Muscle of arm (tissue), 14 donors: ENCODE measurements at places on chromosomes 1 and 21. TPM values are rescaled to one million over a fixed set of nuclear protein-coding genes. Genes with fewer than 3 reads are reported as not detected.

GRCh38 chr21:19076031-19076430 is 672.4 kb upstream of the TMPRSS15 start:
- DNase-seq: no peak

GRCh38 chr21:42564561-42564971 is 50.9 kb downstream of the SLC37A1 start:
- DNase-seq: no peak

GRCh38 chr1:34353409-34353808 is 176.7 kb downstream of the C1orf94 start:
- DNase-seq: no peak

The CASZ1 gene
- polyA plus RNA-seq: 52.0 TPM

The EVA1C gene
- 3.3 TPM for polyA plus RNA-seq

The GBP3 gene
- 2.0 TPM for polyA plus RNA-seq

The NKAIN1 gene
- 1.9 TPM for polyA plus RNA-seq

DNA sequence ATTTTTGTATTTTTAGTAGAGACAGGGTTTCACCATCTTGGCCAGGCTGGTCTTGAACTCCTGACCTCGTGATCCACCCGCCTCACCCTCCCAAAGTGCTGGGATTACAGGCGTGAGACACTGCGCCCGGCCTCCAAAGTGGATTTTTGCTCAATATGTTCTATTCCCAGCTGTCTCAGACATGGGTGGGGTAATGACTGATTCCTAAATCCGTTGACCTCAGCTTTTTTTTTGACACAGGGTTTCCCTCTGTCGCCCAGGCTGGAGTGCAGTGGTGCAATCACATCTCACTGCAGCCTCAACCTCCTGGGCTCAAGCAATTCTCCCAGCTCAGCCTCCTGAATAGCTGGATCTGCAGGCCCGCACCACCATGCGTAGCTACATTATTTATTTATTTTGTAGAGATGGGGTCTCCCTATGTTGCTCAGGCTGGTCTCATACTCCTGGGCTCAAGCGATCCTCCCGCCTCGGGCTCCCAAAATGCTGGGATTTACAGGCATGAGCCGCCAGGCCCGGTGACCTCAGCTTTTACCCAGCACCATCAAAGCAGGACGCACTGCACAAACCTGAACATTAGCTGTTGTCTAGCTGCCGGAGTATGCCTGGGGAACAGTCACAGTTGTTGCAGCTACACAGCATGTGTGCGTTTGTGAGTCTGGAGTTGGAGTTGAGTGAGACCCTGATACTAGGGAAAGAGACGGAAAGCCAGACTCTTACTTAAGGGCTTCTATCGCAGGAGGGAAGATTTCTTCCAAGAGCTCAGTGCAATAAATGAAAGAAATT is 43.7 kb upstream of the PSEN2 start:
- DNase-seq: no peak

GRCh38 chr1:2392686-2393085 is 1.0 kb downstream of the RER1 start:
- no peak for DNase-seq

GRCh38 chr1:156492013-156492590 is 8.5 kb downstream of the MEF2D start:
- no peak for DNase-seq

- DNase-seq: no peak
Measured at GRCh38 chr1:218501161-218501560, 156.0 kb downstream of the TGFB2 start.

GRCh38 chr1:221347706-221348105 is 394.2 kb downstream of the DUSP10 start:
- DNase-seq: no peak

The BATF3 gene
- 2.1 TPM for polyA plus RNA-seq

GRCh38 chr1:20188455-20188817 is 2.1 kb upstream of the PLA2G2C start:
- no peak for DNase-seq

The TDRD10 gene
- 11.3 TPM for polyA plus RNA-seq
